Stimulated activated CD8-positive, alpha-beta memory T cell treated with anti-CD3 and anti-CD28 coated beads, Interleukin-4, amount 100 ng/mL, for 1 hour (primary cell): ENCODE measurements at places on chromosomes 3 and 15.

DNA sequence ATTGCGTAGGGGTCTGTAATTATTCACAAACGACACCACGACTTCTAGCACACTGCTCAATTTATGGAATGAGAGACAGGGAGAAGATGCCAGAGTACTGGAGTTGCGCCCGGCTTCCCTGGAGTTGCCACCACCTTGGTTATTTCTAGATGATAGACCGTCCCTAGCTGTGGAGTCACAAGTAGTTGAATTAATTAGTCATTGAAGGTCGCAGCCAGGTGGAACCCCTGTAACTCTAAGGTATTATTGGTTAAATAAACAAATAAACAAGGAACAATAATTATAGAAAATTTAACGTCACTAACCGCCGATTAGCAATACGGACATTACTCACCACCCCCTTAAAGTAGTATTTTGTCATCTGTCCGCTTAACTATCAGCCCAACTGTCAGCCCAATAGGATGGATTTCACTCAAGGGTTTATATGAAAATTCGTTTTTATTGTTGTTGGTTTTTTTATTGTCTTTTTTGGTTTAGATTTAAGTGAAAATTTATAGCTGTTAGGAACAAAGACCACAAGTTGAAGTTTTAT, 911 bp upstream of the AZI2 start:
- no peak for DNase-seq

DNA sequence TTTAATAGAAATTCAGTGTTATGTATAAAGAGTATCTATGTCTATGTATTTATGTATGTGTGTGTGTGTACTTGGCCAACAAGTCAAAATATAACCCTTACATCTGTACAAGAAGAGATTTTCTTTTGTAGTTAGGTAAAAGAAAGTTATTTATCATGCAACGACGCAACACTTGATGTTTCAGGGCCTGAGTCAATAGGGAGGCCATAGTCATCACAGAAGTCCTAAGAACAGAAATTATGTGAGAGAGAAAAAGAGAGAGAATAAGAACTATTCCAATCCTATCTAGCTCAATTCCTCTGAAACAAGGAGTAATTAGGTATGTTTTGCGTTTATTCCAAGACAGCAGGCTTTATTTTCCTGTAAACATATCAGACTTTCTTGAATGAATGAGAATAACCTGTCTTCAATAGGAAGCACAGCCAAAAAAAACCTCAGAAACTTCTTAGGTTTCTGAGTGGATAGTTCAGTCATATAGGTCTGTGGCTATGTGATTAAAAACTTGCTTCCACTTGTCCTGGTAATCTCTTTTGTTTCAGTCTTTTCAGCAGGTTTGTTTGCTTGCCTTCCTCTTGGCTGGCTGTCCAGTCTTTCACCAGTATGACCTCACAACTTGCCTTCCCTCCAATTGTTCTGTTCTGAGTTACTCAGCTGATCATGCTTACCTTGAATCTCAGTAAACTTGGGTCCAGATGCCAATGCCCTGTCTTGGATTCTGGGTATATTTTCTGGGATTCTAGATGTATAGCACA, 382.4 kb upstream of the GBE1 start:
- no peak for DNase-seq

DNA sequence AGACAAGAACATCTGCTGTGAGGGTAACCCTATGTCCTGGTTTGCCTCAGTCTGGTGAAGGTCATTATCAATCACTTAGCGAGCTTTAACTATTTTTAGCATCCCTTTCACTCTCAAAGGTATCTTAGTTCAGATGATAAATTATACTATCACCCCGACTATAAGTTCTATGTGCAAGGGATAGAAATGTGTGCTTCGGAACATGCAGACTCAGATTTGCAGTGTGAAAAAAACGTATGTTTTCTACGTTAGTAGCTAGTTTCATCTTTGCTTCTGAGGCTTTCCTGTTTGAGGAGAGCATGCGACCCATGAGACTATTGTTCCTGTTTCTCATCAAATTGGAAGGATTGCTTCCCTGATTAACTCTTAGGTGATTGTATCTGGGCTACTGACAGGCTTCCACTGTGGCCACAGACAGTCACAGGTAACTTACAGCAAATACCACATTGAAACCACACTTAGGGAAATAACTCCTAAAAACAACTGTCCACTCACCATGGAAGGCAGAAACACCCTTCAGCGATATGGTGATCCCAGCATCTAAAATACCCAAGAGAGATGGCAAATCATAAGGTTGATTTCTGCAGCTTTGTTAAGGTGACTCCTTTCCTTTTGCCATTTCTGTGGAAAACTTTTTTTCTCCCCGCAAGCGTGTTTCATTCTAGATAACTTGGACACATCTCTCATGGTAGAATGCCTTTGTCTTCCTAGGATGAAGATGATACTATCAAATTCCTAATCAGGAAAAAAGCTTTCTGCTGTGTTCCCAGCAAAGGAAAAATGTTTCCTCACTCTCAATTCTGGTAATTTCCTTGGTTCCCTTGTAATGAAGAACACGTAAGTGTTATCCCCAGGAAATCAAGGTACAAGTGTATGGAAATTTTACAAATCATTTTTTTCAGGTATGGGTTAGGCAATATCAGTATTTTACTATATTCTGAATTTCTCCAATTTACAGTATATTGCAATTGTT, 5.2 kb downstream of the GCSAM start:
- no peak for DNase-seq

DNA sequence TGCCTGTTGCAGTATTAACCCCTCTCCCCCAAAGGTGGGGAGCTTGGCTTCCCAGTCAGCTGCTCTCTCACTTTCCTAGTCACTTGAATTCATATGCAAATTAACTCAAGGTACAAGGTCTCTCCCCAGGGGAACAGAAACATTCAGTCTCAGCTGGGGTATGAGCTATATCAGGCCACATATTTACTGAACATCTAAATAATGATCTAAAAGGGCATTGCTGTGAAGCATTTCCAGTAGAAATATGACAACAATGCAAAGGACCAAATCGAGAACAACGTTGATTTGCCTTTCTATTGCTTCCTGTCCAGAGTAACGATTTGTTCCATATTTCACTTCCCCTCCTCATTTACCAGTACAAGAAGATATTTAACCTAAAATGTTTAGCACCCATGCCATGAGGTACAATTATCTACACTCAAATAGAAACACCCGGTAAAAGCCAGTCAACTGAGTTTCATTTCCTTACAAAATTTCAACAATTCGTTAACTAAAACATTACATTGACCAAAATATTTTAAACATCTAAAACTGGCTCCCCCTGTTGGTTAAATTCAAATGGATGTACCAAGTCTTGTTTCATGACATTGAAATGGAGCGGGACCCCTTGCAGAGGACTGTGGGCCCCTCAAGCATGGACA, 36.5 kb upstream of the KLHL6 start:
- DNase-seq = no peak

DNA sequence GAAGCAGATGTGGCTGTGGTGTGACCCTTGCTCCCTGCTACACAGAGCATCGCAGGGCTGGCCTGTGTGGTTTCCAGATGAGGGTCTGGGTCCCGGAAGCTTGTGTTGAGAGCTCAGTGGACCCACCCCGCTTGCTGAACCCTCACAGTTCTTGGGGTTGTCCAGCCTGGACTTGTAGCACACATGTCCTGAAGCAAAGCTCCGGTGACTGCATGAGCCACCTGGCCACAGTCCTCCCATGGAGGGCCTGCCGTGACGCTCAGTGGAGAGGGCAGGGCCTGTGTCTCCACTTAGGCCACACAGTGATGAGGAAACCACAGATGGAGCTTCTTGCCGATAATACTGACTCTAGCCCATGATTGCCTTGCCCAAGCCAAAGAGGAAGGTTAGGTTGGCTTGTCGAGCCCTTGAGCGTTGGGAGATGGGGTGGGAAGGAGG, 62.6 kb downstream of the RGMA start:
- no peak for DNase-seq
